T-helper 17 cell (primary cell): ENCODE measurements at places on chromosomes 2 and 18.
A peak's percentile ranks its signal among the peaks of the same experiment; 100 is the strongest.

DNA sequence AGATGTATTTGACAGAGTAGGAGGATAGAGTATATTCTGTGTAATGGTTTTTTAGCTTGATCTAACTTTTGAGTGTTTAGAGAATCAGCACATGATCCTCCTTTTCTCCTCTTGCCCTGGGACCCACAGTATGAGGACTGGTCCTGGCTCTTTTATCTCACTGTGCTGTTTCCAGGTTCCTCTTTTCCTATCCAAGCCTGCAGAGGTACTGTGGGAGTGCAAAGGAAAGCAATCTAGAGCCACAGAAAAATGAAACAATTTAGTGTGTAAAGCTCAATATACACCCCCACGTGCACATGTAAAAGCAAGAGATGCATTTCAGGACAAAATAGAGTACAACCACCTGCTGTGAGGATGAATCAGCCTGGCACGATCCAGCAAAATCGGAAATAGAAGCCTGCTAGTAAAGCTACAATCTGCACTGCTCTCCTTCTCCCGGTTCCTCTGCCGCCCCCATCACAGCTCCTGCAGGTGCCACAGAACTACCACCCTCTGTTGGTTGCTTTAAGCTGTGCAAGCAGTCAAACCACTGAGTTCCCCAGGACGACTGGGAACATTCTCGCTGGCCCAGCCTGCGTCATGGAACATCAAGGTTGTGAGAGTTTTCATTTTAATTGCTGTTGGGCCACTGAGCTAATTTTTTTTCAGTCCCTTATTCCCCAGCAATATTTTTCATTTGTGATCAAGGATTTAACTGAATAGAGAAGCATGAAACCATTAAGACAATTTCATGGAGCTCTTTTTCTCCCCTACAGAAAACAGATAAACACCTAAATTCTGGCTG, 47.8 kb upstream of the MAPRE3 start:
- peaks cover 42% of the 10 kb centered on the region for H3K27me3 ChIP-seq
- H3K27ac ChIP-seq: no peak overlapping the region
- no peaks in the 10 kb centered on the region for H3K4me1 ChIP-seq
- H3K36me3 ChIP-seq: no peaks in the 10 kb centered on the region
- H3K4me3 ChIP-seq: no peak overlapping the region

DNA sequence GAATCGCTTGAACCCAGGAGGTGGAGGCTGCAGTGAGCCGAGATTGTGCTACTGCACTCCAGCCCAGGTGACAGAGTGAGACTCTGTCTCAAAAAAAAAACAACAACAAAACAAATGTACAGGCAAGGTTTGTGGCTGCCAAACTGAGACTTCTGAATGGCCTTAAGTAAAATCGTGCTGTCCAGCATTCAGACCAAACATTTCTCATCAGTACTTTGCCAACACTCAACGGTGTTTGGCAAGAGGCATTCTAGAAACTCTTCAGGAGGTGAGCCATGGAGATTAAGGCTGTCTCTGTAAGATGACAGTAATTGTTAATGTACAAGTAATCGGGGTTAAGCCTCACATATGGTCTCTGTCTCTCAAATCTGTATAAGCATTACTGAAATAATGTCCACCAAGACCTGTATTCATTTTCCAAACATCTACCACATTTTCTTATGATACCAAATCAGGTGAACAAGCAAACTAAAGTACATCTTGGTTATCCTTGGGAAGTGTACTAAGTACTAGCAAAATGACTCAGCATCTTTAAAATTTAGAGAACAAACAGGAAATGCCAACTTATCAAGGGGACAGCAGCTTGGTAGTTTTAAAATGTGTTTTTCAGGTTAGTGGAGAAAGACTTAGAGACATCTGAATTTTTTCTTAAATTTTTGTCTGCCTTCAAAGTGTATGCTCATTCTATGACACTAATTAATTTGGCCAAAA, 29.3 kb downstream of the SERPINE2 start:
- H3K4me1 ChIP-seq: no peaks in the 10 kb centered on the region
- no peak overlapping the region for H3K4me3 ChIP-seq
- no peaks in the 10 kb centered on the region for H3K36me3 ChIP-seq
- no peak for DNase-seq

GRCh38 chr2:235027558-235028214, 75.9 kb downstream of the SH3BP4 start:
- peaks cover 3% of the 10 kb centered on the region for H3K4me1 ChIP-seq
- peaks cover 3% of the 10 kb centered on the region for H3K36me3 ChIP-seq
- H3K4me3 ChIP-seq: no peak overlapping the region
- H3K27ac ChIP-seq: no peak overlapping the region

GRCh38 chr2:111678651-111679050, 205.3 kb downstream of the ANAPC1 start:
- peaks cover 3% of the 10 kb centered on the region for H3K4me1 ChIP-seq
- no peaks in the 10 kb centered on the region for H3K27me3 ChIP-seq
- H3K4me3 ChIP-seq: no peak overlapping the region

DNA sequence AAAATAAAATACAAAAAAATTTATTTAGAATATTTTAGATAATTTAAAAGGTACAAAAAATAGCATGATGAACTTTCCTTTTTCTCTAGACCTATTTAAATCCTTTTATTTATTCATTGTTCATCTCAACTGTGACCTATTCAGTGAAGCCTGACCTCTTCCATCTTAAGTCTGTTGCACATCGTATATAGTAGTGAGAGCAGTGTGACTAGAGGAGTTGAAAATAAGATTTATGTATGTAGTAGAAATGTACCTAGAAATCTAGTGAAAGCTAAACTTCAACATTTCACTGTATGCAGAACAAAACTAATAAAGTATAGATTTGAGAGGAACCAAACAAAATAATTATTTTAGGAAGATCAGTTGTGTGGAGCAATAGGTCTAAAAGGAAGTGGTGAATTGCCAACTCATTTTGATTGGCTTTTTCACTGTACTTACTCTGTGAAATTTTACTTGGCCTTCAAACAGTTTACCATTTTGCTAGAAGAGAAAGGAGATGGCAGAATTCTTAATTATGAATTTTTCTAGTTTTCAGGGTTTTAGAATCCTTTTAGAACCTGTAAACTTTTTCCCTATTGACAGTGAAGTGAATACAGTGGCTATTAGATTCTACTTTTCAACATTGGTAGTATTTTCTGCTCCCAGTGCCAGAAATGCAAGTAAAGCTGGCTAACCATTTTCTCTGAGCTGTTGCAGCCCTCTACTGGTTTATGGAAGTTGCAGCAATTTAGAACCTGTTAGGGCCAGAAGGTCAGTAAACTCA, 11.0 kb downstream of the ANKRD12 start:
- H3K4me3 ChIP-seq: peak overlapping the region; percentile 70
- peaks cover 47% of the 10 kb centered on the region for H3K4me1 ChIP-seq
- no peak for DNase-seq
- no peaks in the 10 kb centered on the region for H3K27me3 ChIP-seq

DNA sequence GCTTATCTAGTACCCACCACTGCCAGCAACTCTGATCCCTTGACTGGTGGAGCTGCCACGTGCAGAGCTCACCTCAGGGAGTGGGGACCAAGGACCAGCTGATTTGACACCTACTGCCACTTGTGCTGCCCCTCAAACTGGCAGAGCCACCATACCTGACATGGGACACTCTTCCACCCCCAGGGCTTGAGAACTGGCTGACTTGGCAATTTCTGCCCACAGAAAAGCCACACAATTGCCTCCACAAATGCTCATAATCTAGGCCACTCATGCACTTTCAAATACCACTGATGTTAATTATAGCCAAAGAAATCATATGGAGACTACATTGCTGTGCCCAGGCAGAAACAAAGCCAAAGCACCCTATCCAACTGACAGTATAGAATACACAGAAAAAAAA, 11.8 kb upstream of the KDM3A start:
- H3K4me1 ChIP-seq: no peaks in the 10 kb centered on the region
- no peak overlapping the region for H3K27ac ChIP-seq
- H3K27me3 ChIP-seq: no peaks in the 10 kb centered on the region
- no peak for DNase-seq
- peaks cover 7% of the 10 kb centered on the region for H3K36me3 ChIP-seq
- H3K4me3 ChIP-seq: no peak overlapping the region

GRCh38 chr2:128755695-128756364, 437.2 kb upstream of the HS6ST1 start:
- DNase-seq: no peak
- no peak overlapping the region for H3K27ac ChIP-seq
- peaks cover 5% of the 10 kb centered on the region for H3K36me3 ChIP-seq
- peaks cover 14% of the 10 kb centered on the region for H3K4me1 ChIP-seq

DNA sequence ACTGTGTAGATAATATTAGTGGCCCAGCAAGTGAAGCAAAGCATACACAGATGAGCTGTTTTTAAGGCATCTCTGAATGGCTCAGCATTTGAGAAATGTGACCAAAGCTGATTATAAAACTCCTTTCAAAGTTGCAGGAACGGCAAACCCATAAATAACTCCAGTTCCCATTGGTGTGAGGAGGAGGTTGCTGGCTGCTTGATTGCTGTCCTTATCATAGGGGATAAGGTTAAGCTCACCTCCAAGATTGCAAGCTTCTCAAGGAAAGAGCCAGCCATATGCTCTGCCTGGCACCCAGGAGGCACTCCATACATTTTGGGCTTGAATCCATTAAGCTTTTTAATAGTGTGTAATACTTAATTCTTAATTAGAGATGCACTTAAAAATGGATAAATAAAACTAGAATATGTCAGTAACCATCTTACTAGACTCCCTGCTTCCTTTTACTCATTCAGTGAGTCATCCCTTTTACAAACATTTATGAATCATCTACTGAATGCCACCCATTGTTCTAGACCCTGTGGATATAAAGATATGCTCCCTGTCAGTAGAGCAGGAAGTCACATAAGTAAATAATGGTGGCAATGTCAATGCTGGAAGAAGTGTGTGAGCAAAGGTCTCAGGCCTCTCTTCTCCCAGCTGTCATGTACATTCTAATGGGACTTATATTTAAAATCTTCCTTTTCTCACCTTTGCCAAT, 99.3 kb downstream of the SPATS2L start:
- no peak overlapping the region for H3K27ac ChIP-seq
- peaks cover 8% of the 10 kb centered on the region for H3K4me1 ChIP-seq
- H3K4me3 ChIP-seq: no peak overlapping the region
- no peak for DNase-seq
- no peaks in the 10 kb centered on the region for H3K27me3 ChIP-seq

GRCh38 chr18:63159590-63159989, 160.0 kb downstream of the BCL2 start:
- H3K36me3 ChIP-seq: peaks cover 7% of the 10 kb centered on the region
- H3K27me3 ChIP-seq: no peaks in the 10 kb centered on the region
- peak overlapping the region; percentile 94 for H3K4me3 ChIP-seq
- no peak for DNase-seq
- H3K4me1 ChIP-seq: peaks cover 91% of the 10 kb centered on the region

- no peak for DNase-seq
- H3K27me3 ChIP-seq: no peaks in the 10 kb centered on the region
- no peak overlapping the region for H3K4me3 ChIP-seq
- no peaks in the 10 kb centered on the region for H3K4me1 ChIP-seq
- no peak overlapping the region for H3K27ac ChIP-seq
These were observed 43.6 kb upstream of the MAP2 start for GRCh38 chr2:209380293-209380692.

DNA sequence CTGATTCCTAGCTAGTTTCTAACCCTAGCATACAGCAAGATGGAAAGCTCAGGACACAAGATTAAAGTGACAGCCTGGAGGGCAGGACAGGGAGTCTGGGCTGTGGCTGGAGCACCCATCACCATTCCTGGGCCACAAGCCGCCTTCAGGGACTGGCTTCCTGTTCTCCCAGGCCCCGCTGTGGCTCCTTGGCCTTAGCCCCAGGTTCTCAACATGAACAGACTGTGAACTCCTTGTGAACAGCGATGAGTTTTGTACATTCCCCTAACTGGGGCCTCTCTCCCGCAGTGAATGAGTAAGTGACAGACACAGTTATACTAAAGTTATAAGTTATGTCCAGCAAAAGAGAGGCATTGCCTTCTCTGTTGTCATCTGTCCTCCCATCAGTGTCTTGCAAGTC, 35.9 kb upstream of the SLC14A1 start:
- H3K27ac ChIP-seq: peak overlapping the region; percentile 94
- H3K4me3 ChIP-seq: peak overlapping the region; percentile 97
- no peak for DNase-seq

GRCh38 chr2:2850859-2851258, 519.8 kb upstream of the MYT1L start:
- no peaks in the 10 kb centered on the region for H3K36me3 ChIP-seq
- H3K4me3 ChIP-seq: no peak overlapping the region
- H3K4me1 ChIP-seq: no peaks in the 10 kb centered on the region
- no peaks in the 10 kb centered on the region for H3K27me3 ChIP-seq
- H3K27ac ChIP-seq: no peak overlapping the region

DNA sequence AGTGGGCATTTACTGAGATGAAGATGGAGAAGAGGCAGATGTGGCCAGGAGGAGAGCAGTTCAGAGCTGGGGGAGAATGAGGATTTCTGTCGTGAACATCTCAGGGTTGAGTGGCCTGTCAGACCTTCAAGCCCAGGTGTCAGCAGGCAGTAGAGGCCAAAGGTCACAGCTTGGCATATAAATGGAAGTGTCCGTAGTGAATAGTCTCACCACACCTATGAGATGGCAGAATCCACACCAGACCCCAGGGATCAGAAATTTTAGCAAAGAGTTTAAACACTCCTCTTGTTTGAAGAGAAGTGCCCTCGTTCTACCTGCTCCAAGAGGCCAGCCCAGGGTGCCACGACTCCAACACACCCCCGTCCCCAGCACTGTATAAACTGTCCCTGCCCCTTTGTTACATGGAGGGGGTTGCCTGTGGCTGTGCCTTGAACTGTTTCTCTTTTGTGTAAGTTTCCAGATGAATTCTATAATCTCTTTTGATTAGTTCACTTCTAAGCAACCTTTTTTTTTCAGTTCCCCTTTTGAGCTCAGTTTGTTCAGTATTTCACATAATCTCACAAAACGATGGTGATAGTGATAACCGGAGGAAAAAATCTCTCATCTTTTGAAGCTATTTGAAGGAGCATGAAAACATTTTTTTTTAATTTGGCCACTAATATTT, 69.0 kb upstream of the TTC39C start:
- H3K36me3 ChIP-seq: no peaks in the 10 kb centered on the region
- no peak for DNase-seq
- peak overlapping the region; percentile 61 for H3K27ac ChIP-seq
- no peaks in the 10 kb centered on the region for H3K27me3 ChIP-seq
- H3K4me1 ChIP-seq: peaks cover 24% of the 10 kb centered on the region

DNA sequence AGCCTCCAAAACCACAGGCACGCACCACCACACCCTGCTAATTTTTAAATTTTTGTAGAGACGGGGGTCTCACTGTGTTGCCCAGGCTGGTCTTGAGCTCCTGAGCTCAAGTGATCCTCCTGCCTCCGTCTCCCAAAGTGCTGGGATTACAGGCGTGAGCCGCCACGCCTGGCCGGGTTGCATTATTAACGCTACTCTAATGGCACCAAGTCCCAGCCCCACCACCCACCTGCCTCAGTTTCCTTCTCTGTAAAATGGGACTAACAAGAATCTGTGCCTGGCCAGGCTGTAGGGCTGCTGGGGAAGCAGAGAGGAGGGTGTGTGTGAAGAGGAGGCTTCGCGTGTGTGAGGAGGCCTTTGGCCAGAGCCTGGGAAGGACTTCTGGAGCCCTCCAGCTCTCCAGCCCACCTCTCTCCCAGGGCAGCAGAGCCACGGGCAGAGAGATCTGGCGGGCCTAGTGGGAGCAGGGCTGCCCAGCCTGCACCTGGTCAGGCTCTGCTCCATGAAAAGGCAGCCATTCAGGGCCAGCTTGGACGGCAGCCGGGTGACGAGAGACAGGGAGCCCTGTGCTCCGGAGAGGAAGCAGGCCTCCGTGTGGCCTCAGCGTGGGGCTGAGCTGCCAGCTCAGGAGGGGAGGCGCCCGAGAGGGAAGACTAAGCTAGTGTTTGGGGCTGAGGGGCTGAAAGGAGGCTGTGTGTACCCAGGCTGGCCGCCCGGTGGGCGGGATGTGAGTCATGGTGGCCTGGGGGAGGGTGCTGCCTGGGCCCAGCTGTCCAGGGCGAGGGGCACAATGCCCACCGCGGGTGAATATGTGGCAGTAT, 7.4 kb upstream of the B3GNT7 start:
- peak overlapping the region; percentile 65 for H3K27ac ChIP-seq
- no peak for DNase-seq
- H3K4me3 ChIP-seq: no peak overlapping the region
- H3K27me3 ChIP-seq: peaks cover 40% of the 10 kb centered on the region
- peaks cover 3% of the 10 kb centered on the region for H3K36me3 ChIP-seq
